Cardiac fibroblast (primary cell): ENCODE measurements at places on chromosomes 1 and 21.
A peak's percentile ranks its signal among the peaks of the same experiment; 100 is the strongest.

- DNase-seq, result peak; percentile 69
These were observed 35.8 kb downstream of the FMO3 start for GRCh38 chr1:171126504-171126903.

GRCh38 chr1:207948536-207949250, 37.8 kb upstream of the CD34 start:
- no peak for DNase-seq

DNA sequence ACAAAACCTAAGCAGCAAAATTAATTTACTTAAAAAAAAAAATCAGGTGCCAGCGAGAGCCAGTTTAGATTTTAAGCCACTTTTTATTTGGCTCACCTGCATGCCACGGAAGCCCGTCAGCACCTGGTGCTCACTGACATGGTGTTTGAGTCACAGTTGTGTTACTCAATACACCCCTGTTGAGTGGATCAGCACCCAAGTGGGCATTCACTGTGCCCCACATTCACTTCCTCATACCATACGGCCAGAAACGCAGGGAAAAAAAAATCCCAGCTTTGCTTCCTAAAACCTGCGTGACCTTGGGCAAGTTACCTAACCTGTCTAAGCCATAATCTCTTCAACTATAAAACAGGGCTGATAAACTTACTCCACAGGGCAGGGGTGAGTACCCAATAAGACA, 42.8 kb upstream of the SIM2 start:
- DNase-seq, result no peak

DNA sequence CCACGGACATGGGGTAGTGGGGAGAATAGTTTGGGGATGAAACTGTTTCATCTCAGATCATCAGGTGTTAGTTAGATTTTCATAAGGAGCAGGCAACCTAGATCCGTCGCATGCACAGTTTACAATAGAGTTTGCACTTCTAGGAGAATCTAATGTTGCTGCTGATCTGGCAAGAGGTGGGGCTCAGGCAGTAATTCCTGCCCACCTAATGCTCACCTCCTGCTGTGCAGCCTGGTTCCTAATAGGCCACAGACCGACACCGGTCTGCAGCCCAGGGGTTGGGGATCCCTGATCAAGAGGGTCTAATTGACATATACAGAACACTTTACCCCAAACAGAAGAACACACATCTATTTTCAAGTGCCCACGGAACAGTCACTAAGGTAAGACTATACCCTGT, 275.1 kb downstream of the PTPRU start:
- no peak for DNase-seq

- DNase-seq, result no peak
These were observed 29.3 kb upstream of the ZBTB8A start for GRCh38 chr1:32509939-32510338.

DNA sequence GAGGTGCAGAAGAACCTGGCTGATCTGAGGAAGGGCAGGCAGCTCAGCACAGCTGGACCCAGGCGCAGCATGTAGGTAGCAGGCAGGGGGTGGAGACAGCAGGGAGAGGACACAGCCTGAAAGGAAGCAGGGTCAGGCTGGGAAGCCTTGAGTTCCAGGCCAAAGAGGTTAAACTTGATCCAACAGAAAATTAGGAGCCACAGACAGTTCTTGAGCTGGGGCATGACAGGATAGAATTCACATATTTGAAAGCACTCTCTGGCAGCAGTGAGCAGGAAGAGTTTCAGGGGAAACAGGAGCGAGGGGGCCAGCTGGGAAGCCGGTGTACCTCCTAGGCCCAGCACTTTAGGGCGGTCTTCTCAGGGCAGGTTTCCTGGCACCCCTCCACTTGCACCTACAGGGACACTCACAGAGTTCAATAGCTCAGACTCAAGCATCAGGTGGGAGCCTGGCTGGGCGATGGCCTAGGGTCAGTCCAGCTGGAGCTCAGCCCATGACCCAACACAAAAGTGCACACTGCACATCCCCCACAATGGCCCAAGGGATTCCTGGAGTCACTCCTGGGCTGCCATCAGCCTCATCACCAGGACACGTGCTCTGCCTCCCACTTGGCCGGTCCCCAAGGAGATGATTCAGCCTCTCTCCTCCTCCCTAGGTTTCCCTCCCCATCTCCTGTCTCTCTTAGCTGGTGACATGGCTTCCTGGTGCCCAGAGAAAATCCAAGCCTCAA, 22.7 kb downstream of the MATN1 start:
- DNase-seq, result peak; percentile 76

GRCh38 chr1:11740258-11741192, 4.6 kb downstream of the AGTRAP start:
- DNase-seq, result no peak

- DNase-seq, result peak; percentile 53
These were observed 534.5 kb downstream of the USP25 start for GRCh38 chr21:16264319-16264718.

DNA sequence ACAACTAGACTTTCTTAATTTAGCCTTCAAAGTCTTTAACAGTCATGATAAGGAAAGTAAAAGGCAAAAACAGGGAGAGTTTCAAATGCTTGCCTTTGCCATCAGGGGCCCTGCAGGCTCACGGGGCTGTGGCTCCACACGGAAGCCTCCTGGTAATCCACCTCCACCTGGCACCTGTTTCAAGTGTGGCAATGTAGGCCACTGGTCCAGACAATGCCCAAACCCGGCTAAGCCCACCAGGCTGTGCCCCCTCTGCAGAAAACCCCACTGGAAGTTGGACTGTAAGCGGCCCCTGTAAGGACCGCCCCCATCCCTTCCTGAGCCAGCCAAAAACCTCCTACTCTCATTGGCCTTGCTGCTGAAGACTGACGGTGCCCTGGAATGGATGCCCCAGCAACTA, 32.5 kb downstream of the VN1R5 start:
- DNase-seq, result no peak

- DNase-seq, result no peak
These were observed 117.8 kb downstream of the HHAT start for GRCh38 chr1:210446479-210446878.

DNA sequence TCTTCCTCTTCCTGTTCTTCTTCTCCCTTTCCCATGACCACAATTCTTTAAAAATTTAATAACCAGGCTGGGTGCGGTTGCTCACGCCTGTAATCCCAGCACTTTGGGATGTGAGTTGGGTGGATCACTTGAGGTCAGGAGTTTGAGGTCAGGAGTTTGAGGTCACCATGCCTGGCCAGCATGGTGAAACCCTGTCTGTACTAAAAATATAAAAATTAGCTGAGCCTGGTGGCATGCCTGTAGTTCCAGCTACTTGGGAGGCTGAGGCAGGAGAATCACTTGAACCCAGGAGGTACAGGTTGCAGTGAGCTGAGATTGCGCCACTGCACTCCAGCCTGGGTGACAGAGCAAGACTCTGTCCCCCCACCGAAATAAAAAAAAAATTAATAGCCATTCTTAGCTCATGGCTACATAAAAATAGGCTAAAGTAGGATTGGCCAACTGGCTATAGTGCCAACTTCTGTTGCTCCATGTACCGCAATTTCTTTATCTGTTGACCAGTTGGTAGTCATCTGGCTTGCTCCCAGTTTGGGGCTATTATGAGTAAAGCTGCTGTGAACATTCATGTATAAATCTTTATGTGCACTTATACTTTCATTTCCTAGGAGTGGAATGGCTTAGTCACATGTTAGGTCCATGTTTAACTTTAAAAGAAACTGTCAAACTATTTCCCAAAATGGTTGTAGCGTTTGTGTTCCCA, 136.3 kb downstream of the PEX14 start:
- DNase-seq, result peak; percentile 39

DNA sequence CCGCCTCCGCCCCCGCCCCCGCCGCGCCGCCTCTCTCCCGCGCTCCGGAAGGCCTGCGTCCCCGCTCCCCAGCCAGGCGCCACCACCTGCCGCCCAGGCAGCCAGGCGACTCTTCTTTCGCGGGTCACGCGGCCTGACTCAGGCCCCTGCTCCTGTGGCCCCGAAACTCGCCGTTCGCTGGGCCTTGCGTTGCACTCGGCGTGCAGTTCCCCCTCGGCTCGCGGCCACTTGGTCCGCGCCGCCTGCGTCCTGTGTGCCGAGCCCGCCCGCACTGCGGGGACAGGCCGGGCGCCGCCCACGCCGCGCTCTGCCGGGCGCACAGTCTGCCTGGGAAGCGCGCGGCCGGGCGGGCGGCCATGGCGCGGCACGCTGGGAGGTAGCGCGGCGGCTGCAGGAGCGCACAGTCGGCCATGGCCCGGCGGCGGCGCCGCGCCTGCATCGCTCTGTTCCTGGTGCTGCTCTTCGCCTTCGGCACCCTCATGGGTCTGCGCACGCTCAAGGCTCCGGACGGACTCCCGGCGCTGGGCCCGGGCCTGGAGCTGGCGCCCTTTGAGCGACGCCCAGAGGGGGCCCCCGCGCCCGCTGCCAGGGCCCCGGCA, at the start of gene MANEAL:
MANEAL (plus strand) TSS at position 75 of the 599 bp plus-strand sequence; CDS start at position 411, 336 bp downstream.
- peak; percentile 62 for DNase-seq

GRCh38 chr21:38170283-38170682, 86.5 kb upstream of the KCNJ15 start:
- peak; percentile 45 for DNase-seq

DNA sequence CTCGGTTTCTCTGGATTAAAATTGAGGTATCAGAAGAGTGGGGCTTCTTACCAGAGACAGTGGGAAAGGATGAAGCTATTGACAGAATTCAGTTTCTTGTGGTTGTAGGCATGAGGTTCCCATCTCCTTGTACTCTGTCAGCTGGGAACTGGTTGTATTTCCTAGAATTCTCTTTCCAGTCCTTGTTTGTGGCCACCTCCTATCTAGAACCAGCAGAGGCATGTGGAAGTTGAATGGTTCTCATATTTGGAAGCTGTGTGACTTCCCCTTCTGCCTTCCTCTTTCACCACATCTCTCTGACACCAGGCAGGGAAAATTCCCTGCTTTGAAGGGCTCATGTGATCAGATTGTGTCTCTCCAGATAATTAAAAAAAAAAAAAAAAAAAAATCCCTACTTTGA, 457.7 kb upstream of the ADAMTS5 start:
- peak; percentile 49 for DNase-seq

- DNase-seq, result no peak
These were observed 98.9 kb downstream of the KAZN start for GRCh38 chr1:14697353-14697752.

- no peak for DNase-seq
These were observed 5.1 kb downstream of the CLCNKB start for GRCh38 chr1:16048573-16049189.

DNA sequence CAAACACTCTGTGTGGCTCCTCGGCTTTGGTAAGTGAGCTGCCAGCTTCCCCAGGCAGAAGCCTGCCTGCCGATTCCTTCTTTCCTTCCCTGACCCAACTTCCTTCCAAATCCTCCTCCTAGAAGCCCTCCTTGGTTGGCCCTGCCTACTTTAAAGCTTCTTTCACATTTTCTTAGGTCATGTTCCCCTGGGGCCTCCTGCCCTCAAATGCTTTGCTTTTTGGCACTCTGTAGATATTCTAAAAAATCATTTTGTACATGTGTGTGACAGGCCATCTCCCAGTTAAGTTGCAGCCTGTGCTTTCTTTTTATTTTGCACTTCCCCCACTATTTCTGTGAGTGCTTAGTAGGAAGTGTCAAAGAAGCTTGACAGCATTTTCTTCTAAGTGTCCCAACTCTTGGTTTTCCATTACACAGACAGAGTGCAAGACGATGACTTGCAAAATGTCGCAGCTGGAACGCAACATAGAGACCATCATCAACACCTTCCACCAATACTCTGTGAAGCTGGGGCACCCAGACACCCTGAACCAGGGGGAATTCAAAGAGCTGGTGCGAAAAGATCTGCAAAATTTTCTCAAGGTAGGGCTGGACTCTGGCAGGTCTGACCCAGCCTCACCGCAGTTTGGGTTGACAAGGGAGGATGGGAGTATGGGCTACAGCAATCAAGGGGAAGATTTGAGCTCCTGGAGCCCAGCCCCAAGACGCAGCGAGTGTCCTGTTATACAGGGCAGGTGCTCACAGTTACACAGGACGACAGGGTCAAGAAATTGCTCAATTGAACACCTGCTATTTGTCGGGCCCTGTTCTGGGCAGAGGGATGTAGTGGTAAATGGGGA, at the start of gene S100A9:
S100A9 (plus strand) TSS at position 2 of the 838 bp plus-strand sequence; CDS start at position 432, 430 bp downstream.
- no peak for DNase-seq

DNA sequence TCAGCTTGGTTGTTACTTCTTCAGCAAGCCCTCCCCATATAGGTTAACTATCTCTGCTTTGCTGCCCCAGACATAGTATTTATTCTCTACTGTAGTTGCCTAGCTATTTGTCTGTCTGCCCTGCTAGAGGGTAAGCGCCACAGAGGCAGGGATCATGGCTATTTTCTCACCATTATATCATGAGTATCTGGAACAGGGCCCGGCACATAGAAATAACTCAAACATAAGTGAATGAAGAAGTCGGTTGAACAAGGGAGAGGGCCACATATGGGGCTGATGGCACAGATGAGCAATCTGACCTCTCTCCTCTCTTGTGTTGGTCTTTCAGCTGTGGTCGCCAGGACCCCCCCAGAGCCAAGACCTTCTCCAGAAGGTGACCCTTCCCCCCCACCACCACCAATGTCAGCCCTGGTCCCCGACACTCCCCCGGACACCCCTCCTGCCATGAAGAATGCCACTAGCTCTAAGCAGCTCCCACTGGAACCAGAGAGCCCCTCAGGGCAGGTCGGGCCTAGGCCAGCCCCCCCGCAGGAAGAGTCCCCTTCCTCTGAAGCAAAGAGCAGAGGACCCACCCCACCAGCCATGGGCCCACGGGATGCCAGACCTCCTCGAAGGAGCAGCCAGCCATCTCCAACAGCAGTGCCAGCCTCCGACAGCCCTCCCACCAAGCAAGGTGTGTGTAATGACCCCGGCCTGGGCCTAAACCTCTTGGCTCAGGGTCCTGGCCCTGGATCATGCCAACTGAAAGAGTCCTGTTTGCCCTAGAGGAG, 14.9 kb downstream of the MAP7D1 start:
- DNase-seq, result no peak

DNA sequence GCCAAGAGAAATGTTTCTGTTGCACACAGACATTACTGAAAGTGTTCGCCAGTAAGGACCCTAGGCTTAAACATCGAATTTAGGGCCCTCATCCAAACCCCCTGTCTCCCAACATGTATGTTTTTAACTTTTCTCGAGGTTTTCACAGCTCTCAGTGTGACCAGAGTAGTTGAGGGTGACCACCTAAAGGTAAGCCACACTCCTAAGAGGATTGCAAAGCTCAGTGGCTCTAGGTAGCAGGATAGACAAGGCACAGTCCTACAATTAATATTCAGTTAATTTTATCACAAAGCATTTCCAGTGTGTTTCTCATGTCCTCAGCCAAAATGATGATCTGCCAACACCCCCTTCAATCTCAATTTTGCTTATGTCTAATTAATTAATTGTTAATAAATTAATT, 695 bp upstream of the ALG14 start:
- DNase-seq, result no peak

GRCh38 chr21:38861989-38862683, 56.4 kb downstream of the ETS2 start:
- no peak for DNase-seq
